ENCODE measurements at places on chromosomes 11 and 22. TPM values are rescaled to one million over a fixed set of nuclear protein-coding genes. Genes with fewer than 3 reads are reported as not detected.

GRCh38 chr11:87038235-87038977 is 672 bp downstream of the TMEM135 start:
- peaks cover 38% of the 10 kb centered on the region for H3K4me1 ChIP-seq
- H3K27ac ChIP-seq = peak overlapping the region; percentile 81
- DNase-seq = no peak
- no peaks in the 10 kb centered on the region for H3K27me3 ChIP-seq
- H3K4me3 ChIP-seq = peak overlapping the region; percentile 93

- H3K27ac ChIP-seq = no peak overlapping the region
- no peaks in the 10 kb centered on the region for H3K27me3 ChIP-seq
- H3K4me3 ChIP-seq = no peak overlapping the region
- H3K4me1 ChIP-seq = peaks cover 17% of the 10 kb centered on the region
These were observed 143.3 kb upstream of the MTNR1B start for GRCh38 chr11:92826136-92826535.

DNA sequence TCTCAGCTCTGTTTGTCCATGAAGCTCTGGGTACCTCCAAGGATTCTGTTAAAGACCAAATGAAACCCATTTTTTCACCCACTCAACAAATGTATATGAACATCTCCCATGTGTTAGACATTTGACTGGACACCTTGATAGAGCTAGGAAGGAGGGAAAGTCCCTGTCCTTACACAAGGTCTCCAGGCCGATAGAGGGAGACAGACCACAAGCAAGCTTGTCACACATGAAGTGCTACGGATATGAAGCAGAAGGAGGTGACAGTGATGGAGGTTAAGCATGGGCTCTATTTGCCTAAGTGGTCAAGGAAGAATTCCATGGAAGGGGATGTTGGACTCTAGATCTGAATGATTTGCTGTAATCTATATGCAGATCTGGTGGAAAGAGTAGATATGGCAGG is 138.5 kb downstream of the MYO18B start:
- peaks cover 24% of the 10 kb centered on the region for H3K36me3 ChIP-seq
- no peak overlapping the region for H3K27ac ChIP-seq

DNA sequence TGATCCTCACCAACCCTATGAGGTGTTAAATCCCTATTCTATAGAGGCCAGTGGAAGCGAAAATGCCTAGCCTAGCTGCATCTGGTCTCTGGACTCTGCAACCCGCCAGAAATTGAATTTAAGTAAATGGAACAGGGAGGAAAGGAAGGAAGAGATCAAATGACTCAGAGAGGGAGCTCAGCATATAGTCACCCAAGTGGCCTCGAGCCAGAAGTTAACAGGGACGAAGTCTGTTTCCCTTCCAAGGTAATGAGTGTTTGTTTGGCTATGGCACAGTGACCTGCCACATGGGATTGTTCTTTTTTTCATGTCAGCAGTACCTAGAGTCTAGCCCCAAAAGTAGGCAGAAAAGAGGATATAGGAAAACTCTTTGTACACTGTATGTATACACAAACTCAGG is 66.3 kb downstream of the PAK1 start:
- peak; percentile 33 for DNase-seq
- H3K4me3 ChIP-seq = no peak overlapping the region
- no peak overlapping the region for H3K27ac ChIP-seq
- H3K4me1 ChIP-seq = peaks cover 13% of the 10 kb centered on the region
- H3K27me3 ChIP-seq = no peaks in the 10 kb centered on the region
- no peaks in the 10 kb centered on the region for H3K36me3 ChIP-seq

GRCh38 chr11:9645881-9646280 is 18.0 kb upstream of the SWAP70 start:
- H3K27ac ChIP-seq = no peak overlapping the region
- H3K27me3 ChIP-seq = no peaks in the 10 kb centered on the region
- H3K4me3 ChIP-seq = no peak overlapping the region
- no peak for DNase-seq
- no peaks in the 10 kb centered on the region for H3K4me1 ChIP-seq

GRCh38 chr22:28629420-28630176 is 50.0 kb downstream of the TTC28 start:
- no peak for DNase-seq
- no peaks in the 10 kb centered on the region for H3K27me3 ChIP-seq
- H3K4me3 ChIP-seq = no peak overlapping the region
- no peaks in the 10 kb centered on the region for H3K36me3 ChIP-seq

DNA sequence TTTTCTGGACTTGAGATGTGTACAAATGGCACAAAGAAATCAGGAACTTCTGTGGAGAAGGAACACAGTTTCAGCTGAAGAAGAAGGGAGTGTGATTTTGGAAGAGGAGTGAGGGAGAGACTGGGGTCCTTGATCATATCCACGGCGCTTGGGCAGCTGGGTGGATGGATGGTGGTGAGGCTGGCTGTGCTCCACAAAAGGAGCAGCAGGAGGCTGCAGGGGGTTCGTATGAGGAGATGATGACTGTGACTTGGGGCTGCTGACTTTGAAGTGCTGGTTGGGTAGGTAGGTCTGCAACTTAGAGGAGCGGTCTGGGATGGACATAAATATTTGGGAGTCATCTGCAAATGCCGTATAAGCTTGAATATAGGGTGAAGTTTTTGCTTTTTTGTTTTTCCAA is 1.3 kb upstream of the DCHS1 start:
- peak overlapping the region; percentile 83 for H3K4me3 ChIP-seq
- no peak for DNase-seq
- no peaks in the 10 kb centered on the region for H3K36me3 ChIP-seq

- H3K4me3 ChIP-seq = peak overlapping the region; percentile 88
- no peak for DNase-seq
- no peaks in the 10 kb centered on the region for H3K36me3 ChIP-seq
- H3K27me3 ChIP-seq = no peaks in the 10 kb centered on the region
These were observed 1.1 kb downstream of the TTLL12 start for GRCh38 chr22:43185860-43186261.

DNA sequence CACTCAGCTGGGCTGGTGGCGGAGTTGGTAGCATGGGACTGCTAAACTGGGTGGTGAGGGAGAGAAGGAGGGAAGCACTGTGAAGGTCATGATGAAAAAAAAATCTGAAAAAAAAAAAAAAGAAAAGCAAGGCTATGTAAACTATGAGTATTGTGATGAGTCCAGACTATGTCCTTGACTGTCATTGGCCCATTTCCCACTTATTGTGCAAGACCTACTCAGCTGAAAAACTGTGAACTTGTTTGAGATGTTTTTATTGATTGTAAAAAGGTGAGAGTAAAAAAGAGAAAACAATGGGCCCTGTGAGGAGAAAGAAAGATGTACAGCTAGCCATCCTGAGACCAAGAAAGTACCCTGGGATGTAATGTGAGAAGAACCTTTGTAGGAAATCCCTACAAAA is 798.4 kb upstream of the TENM4 start:
- no peak overlapping the region for H3K27ac ChIP-seq
- no peaks in the 10 kb centered on the region for H3K27me3 ChIP-seq
- H3K4me3 ChIP-seq = no peak overlapping the region
- no peaks in the 10 kb centered on the region for H3K4me1 ChIP-seq
- H3K36me3 ChIP-seq = no peaks in the 10 kb centered on the region

DNA sequence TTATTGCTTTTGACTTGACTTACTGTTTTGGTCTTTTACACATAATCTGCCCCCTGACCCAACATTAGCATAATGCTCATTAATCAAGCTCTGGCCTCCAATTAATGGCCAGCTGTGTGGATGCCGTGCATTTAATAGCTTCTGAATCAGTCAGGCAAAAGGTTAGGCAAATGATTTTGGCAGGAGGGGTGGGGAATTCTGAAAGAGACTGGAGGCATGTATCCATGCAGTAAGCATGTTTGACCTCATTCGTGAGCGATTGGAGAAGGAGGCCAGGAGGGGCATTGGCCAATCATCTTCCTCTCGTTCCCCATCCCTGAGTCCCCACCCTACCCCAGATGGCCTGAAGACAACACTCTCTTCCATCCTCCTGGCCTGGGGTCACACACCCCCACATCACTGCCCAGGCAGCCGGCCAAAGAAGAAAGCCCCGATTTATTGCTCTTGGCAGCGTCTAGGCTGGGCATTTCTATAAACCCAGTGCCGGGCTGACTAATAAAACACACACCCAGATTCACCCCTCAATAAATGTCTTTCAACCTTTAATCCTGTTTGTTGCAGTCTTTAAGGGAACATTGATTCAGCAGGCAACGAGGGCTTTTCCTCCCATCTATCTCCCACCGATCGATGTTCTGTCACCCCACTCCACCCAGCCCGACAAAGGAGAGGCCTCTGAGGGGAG is 150.0 kb downstream of the OPCML start:
- H3K4me3 ChIP-seq = no peak overlapping the region
- H3K27me3 ChIP-seq = no peaks in the 10 kb centered on the region
- no peak overlapping the region for H3K27ac ChIP-seq
- H3K36me3 ChIP-seq = no peaks in the 10 kb centered on the region
- H3K4me1 ChIP-seq = no peaks in the 10 kb centered on the region

Gene OTOG
- not detected for total RNA-seq

All from thoracic aorta (tissue), 2 donors.